ENCODE measurements at places on chromosomes 5 and 9.

DNA sequence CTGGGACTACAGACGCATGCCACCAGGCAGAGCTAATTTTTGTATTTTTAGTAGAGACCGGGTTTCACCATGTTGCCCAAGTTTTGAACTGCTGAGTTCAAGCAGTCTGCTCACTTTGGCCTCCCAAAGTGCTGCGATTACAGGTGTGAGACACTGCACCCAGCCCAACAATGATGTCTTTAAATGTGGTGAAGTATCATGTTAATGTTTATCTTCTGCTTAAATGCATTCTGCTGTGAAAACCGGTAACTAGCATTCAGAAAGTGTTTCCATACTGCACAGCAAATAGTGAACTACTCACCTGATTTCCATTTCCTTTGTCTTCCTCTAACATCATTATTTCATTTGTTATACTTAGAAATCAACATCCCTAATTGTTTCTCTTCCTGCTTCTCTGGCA lies 264.0 kb upstream of the ITGA1 start:
- DNase-seq = no peak

DNA sequence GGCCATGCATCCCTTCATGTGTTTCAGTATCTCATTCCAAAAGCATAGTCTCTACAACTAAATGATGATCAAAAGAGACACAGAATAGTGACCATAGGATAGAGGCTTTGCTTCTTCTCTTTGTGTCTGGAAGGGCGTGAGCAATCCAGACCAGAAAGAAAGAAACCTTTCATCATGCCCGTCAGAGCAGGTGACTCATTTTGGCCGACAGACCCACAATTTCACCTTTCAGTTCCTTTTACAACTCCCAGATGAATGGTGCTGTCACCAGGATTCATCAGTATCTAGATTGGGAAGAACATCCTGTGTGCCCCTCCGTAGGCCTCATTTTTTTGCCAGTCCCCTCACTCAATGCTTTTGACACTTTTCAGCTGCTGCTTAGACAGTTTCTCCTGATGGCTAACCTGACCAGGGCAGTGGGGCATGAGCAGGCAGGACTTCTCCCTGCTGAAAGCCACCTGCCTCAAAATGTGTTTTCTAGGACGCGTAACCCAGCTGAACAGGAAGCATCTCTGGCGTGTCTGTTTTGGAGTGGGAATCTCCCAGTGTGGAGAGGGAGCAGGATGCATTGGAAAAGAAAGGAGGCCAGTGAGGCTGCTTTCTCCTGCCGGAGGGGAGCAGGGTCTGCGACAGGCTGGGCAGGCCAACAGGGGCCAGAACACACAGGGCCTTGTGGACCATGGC lies 21.2 kb downstream of the ABLIM3 start:
- DNase-seq = no peak

DNA sequence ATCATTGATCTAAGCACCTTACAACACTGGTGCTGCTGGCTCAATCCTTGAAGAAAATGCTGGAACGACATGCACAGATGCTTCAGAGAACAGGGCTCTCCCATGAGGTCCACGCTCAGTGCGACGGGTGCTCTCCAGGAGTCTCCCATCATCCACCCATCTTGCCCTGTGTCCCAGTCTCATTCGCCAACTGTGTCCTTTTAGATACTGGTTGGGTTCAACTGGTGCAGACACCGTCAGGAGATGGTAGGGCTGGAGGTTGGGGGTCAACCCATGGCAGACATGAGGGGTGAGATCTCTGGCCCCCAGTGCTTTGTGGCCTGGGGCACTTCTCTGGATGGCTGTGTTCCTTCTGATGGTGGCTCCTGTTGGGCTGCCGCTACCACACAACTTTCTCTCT lies 1.6 kb upstream of the OBP2B start:
- DNase-seq = no peak

DNA sequence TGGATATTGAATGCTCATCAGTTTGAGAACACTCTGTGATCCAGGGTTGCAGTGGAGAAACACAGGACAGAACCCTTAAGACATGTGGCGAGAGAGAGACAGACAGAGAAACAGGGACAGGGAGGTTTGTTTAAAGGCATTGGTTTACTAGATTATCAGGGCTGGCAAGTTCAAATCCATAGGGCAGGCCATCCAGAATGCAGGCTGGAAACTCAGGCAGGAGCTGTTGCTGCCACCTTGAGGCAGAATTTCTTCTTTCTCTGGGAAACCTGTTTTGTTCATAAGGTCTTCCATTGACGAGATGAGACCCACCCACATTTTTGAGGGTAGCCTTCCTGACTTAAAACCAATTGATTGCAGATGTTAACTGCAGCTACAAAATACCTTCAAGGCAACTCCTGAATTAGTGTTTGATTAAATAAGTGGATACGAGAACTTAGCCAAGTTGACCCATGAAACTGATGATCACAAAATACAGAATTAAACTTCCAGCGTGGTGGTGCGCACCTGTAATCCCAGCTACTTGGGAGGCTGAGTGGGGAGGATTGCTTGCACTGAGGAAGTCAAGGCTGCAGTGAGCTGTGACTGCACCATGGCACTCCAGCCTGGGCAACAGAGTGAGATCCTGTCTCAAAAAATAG lies 55.9 kb downstream of the NSUN2 start:
- no peak for DNase-seq

DNA sequence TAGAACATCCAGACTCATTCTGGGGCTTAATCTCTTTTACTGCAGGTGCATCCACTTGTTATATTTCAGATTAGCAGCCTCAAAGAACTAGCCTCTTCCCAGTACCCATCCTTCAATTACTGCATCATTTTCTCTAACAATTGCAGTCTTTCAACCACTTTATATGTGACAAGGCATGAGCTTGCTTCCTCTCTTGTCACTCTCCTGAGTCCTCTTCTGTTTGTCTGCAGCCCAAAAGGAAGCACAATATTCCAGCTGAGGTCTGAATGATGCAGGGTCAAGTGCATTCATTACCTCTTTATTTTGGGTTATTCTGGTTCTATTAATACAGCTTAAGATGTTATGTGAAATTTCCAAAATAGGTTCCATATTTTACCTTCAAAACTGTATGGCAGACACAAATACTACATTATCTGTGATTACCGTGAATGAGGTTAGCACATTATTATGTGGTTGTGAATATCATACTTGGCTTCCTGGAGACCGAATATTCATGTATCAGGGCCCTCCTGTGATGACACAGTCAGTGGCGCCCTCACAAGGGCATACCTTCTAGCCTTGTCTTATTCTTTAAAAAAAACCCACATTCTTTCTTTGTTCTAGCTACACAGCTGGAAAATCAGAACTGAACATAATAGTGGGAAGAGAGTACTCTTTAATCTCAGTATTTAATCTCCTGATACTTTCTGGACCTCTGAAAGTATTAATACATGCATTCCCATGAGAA lies 323.8 kb downstream of the PDE4D start:
- DNase-seq = no peak

- DNase-seq = no peak
These were observed 59.5 kb upstream of the RNF130 start for GRCh38 chr5:180130876-180131740.

- DNase-seq = no peak
These were observed 33.9 kb upstream of the TRIO start for GRCh38 chr5:14109041-14109747.

- DNase-seq = no peak
These were observed 18.4 kb downstream of the ADAMTS16 start for GRCh38 chr5:5158472-5158895.

DNA sequence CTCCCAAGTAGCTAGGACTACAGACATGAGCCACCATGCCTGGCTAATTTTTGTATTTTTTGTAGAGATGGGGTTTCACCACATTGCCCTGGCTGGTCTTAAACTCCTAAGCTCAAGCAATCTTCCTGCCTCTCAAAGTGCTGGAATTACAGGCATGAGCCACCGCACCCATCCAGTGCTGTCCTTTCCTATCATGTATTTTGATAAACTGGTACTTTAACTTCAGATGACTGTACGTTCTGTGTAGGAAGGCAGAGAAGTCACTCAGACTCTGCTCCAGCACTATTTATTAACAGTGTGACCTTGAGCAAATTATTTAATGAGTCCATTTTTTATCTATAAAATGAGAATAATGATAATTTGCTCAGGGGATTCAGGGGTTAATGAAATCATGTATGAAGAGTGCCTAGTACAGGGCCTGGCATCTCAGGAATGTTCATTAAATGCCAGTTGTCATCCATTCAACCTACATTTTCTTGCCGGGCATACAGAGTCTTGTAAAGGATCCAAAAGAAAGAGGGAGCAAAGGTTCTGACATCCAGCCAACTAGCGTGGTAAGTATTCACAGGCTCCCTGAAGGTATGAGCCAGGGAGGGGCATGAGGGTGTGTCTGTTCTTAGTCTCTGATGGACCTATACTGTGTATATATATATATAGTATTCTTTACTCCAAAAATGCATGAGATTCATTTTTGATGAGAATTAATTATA lies 201.9 kb downstream of the PBX3 start:
- no peak for DNase-seq

DNA sequence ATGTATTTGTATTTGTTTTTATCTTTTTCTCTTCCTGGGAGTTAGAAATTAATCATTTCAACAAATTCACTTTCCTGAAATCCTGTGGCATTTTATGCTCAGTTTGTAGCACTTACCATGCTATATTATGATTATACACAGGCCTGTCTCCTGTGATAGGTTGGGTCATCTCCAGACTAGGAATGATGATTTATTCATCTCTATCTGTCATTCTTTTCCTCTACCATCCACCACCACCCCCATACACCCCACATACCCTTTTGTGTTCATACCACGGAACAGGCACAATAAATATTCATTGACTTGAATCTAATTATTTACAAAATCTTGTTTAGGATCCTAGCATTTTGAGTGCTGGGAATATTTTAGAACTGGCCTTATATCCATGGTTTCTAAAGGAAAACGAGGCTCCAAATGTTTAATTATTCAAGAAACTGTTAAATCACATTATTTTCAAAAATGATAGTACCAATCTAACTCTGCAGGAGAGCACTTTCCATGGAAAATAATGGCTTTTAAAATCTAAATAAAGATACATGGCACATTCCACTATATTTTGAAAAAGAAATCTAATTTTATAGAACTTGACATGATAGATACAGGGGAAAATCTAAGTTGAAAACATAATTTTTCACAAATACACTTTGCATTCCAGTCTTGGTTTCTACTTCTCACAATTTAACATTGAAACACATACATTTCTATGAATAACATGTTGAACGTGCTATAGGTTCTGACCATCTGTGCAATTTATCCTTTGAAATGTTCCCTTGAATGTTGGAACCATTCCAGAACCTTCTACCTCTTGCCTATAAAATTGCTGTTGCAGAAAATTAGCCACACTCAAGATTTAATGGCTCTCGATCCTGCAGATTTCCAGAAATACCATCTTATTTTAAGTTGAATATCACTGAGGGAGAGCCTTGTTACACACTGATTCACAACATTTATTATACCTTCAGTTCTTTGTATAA lies 89.3 kb downstream of the STARD4 start:
- no peak for DNase-seq

GRCh38 chr5:133863857-133864585 lies 104.4 kb downstream of the C5orf15 start:
- no peak for DNase-seq

DNA sequence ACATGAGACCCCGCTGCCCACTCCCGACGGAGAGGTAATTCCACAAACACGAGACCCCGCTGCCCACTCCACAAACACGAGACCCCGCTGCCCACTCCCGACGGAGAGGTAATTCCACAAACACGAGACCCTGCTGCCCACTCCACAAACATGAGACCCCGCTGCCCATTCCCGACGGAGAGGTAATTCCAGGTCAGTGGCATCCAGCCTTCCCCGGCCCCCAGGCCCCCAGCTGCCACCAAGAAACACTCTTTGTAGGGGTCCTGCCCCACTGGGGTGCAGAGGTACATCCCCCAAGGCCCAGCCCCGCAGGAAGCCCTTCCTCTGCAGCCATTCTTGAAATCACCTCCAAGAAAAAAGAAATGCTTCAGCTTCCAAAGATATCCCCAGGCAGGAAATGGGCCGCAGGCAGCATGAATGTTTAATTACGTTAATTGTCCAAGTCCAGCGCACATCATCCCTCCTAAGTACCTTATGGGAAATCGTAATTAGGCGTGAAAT lies 115.9 kb downstream of the ADAMTS2 start:
- no peak for DNase-seq

DNA sequence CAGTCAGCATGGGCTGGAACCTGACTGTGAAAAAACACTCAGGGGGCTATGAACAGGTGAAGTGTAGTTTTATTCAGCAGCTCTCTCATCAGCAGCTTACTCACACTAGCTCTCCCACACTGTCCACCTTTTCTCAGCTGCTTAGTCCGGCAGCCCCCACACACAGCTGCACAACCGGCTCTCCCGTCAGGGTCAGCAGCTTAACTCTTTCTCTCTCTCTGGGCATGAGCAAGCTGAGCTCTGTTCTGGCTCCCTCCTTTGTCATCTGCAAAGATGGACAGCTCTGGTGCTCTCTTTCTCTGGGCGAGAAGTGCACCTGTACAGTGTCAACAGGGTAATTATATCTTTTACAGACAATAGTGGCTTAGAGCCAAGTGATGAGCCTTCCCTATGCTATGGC lies 8.2 kb downstream of the DMAC1 start:
- DNase-seq = no peak

- DNase-seq = no peak
These were observed 36.7 kb upstream of the HMHB1 start for GRCh38 chr5:143775258-143775657.

DNA sequence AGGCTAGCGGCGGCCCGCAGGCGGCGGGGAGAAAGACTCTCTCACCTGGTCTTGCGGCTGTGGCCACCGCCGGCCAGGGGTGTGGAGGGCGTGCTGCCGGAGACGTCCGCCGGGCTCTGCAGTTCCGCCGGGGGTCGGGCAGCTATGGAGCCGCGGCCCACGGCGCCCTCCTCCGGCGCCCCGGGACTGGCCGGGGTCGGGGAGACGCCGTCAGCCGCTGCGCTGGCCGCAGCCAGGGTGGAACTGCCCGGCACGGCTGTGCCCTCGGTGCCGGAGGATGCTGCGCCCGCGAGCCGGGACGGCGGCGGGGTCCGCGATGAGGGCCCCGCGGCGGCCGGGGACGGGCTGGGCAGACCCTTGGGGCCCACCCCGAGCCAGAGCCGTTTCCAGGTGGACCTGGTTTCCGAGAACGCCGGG lies 253 bp downstream of the SLC12A2 start:
- no peak for DNase-seq

GRCh38 chr9:28539434-28540070 lies 966.3 kb upstream of the C9orf72 start:
- no peak for DNase-seq

Data from stimulated activated CD4-positive, alpha-beta T cell treated with anti-CD3 and anti-CD28 coated beads, Interleukin-15, amount 100 ng/mL, for 1 hour (primary cell).